ENCODE measurements at places on chromosomes 12 and 14.

GRCh38 chr12:16018306-16018705, 107.2 kb downstream of the DERA start:
- no peak for DNase-seq

GRCh38 chr12:69120354-69120753, 119.0 kb upstream of the CPSF6 start:
- DNase-seq = peak; percentile 19

DNA sequence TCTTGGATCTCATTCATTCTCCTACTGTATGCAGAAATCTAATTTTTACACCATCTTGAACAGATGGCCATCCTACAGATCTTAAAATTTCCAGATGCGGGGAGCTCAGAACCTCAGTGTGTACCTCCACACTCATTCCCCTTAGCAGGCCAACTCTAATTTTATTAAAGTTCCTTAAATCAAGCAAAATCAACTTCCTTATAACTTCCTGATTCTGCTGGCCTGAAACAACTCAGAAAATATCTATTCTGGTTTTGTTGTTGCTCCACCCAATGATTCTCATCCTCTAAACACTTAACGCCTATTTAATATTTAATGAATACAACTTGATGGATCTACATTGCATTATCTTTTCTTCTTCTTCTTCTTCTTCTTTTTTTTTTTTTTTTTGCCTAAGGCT, 3.1 kb downstream of the EMP1 start:
- DNase-seq = no peak

- no peak for DNase-seq
Measured at GRCh38 chr12:27865421-27865820, 85.4 kb upstream of the MANSC4 start.

All from suppressor macrophage treated with lipopolysaccharide for 4 hours (primary cell).